Activated CD8-positive, alpha-beta memory T cell treated with anti-CD3 and anti-CD28 coated beads for 1 hour (primary cell): ENCODE measurements at places on chromosomes 12 and 14.
A peak's percentile ranks its signal among the peaks of the same experiment; 100 is the strongest.

GRCh38 chr14:30345511-30345910 is 213.4 kb upstream of the G2E3 start:
- DNase-seq: no peak

GRCh38 chr14:74510959-74511409 is 17.4 kb downstream of the ISCA2 start:
- DNase-seq: no peak

DNA sequence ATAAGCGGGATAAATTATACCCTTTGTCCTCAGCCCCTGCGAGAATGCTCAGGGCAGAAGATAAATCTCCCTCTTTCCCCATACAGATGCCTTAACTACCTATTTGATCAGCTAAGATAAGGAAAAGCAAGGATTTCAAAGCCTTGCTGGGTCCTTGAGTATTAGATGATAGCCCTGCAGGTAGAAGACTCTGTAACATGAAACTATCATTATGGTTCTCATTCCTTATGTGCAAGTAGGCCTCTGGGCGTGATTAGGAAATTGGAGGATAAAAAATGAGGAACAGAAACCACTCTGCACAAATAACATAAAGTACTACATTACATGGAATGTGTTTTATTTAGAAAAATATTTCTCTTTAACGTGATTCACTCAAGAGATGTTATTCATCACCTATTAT is 14.5 kb upstream of the WDR89 start:
- DNase-seq: no peak

DNA sequence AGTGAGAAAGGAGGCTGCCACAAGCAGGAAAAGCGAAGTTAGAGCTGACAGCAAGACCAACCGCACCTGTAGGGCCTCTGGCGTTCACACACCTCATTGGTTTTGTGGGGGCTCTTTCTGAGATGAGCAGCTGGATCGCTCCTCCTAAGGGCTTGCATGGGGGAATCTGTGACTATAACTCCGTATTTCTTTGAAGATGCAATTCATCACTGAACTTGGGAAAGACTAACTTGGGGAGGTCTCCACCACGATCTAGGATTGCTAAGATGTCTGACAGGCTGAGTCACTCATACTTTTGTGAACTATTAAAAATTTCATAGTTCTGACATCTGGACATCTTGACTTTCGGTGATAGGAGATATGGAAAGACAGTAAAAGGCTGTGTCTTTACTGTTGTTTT is 173.6 kb downstream of the ETV6 start:
- DNase-seq: no peak

DNA sequence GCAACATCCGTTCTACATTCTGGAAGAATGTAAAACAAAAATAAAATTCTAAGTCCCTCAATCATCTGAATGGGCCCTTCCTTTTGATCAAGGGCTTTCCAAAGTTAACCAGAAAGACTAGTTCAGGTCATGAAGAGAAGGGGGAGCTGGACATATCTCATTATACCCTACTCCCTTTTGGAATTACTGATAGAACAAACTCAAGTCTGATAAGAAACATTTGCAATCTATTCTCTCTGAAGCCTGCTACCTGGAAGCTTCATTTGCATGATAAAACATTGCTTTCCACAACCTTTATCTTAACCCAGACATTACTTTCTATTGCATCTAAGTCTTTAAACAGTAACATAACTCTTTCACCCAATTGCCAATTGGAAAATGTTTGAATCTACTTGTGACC is 8.3 kb upstream of the ACSM4 start:
- no peak for DNase-seq

- no peak for DNase-seq
These were observed 29.7 kb upstream of the APOF start for GRCh38 chr12:56392331-56392730.

GRCh38 chr12:65279369-65280112 is 1.1 kb downstream of the MSRB3 start:
- DNase-seq: no peak

DNA sequence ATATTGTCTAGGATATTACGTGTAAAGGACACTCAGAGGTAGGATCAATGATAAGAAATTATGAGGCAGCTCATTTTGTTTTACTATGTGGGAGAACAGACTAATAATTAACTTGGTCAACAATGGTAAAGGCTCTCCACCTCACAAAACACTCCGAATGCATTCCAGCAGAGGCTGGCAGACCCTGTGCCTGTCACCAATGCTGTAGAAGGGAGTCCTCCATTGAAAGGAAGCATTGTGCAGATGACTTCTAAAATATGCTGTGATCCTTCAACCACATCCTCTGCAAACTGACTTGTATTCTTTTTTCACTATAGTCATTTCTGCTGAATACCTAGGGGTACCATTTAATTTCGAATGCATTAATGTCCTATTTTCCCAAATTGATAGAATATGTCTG is 119.6 kb upstream of the EEA1 start:
- no peak for DNase-seq

GRCh38 chr12:124170760-124171159 is 124.1 kb upstream of the RFLNA start:
- DNase-seq: no peak

DNA sequence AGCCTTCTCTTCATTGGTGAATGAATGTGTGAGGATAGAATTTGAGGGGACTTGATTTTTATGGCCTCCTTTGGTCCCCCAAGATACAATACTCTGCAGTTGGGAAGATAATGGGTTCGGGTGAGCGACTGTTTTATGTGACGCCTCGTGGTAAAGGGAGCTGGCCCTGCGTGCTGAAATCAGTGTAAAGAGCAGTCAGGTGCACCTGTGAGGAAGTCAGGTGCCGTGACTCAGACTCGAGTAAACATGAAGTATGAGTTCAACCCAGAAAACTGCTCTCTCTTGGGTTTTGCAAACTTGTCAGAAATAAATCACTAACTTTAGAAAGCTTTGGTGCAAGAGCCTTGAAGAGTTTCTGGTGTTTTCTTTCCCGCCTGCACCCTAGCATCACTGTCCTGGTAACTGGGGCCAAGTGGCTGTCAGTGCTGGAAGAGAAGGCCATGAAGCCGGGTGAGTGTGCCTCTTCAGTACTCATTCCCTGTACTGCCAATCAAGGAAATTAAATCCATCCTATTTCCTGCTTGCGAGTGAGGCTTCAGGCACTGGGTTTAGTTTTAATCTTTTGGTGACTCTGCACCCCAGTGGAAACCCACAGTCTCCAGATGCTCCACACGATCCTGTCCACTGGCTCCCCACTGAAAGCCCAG is 59.2 kb downstream of the AACS start:
- no peak for DNase-seq

GRCh38 chr14:58395812-58396788 is at the start of gene TOMM20L:
TSS of gene TOMM20L (plus strand) at chr14:58395930. CDS start at chr14:58395958, 28 bp downstream.
- DNase-seq: peak; percentile 26

DNA sequence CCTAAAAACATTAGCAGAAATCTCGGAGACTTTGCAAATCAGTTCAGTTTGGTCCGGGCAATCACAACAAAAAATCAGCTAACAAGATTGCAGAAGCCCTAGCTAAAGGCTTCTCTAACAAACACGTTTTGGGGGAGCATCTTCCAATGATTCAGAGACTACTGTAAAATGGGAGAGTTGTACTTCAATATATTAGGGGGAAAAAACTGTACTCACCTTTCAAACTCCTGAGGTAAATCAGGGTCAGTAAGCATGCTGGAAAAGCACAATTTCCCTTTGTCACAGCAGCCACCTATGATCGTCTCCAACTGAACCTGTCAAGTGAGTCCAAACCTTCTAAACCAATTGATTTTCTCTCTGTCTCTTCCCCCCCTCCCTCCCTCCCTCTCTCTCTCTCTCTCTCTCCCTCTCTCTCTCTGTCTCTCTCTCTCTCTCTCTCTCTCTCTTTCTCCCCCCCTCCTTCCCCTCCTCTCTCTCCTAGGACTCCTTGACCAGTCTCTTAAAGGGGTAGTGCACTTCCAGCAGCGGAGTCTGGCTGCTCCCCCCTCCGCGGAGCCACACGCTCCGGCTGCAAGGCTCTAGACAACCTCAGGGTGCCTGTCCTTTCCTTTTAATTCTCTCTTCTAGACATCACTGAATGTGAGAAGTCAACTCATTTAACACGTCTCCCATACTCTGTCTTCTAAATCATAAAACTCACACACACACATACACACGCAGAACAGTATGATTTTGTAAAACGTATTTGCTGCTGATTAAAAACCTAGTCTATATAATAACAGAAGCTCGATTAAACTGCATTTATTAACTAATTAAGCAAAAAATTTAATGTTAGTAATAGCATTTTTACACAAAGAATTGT is at the start of gene SOX5:
Gene SOX5 (minus strand): TSS at position 323 of the 862 bp plus-strand sequence. CDS start 69 bp downstream, at position 254.
- DNase-seq: no peak

DNA sequence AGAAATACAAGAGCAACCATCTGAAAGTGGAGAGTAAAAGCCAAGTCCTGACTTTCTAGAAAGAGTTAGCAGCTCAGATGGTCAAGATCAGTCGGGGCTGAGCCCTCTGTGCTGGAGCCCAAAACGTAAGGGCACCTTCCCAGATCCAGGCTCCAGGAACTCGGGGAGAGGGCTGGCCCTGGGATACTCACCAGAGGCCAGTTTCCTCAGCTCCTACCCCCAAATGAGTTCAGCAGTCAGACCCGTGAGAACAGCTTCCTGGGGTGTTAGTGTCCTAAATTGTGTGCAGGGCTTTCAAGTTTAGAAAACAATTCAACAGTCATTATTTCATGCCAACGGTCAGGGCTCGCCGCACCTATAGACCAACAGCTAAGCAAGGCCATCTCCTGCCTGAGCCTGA is 147.6 kb upstream of the FKBP4 start:
- DNase-seq: no peak

- DNase-seq: no peak
These were observed at the start of gene RFLNA for GRCh38 chr12:124294780-124295341. TSS of gene RFLNA (plus strand) at chr12:124295093. CDS start at chr12:124295430, 337 bp downstream.

GRCh38 chr12:128947209-128947608 is 93.9 kb downstream of the GLT1D1 start:
- DNase-seq: no peak

- no peak for DNase-seq
These were observed 162.0 kb downstream of the SAMD4A start for GRCh38 chr14:54728700-54729527.

- no peak for DNase-seq
These were observed 122.7 kb downstream of the C12orf42 start for GRCh38 chr12:103373088-103373523.

GRCh38 chr14:92584220-92584619 is 70.6 kb downstream of the RIN3 start:
- DNase-seq: no peak

DNA sequence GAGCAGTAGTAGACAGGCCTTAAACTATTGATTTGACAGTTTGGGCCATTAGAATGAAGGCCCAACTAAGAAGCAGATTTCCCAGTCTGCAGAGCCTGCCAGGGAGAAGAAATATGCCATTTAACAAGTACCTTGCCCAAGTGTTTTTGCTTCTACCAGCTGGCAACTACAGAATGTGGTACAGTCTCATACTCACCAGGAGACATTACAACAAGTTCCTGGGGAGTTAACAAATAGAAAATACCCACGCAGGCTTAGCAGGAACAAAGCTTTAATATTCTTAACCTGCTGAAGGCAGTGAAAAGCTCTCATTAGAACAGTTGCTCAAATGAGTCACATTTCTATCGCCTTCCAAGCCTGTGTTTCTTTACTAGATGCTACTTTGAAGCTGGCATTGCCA is 241.0 kb downstream of the TMEM117 start:
- DNase-seq: no peak

GRCh38 chr12:112537710-112538396 is 119.1 kb downstream of the PTPN11 start:
- no peak for DNase-seq

GRCh38 chr14:92263681-92264080 is 59.3 kb upstream of the SLC24A4 start:
- DNase-seq: no peak

DNA sequence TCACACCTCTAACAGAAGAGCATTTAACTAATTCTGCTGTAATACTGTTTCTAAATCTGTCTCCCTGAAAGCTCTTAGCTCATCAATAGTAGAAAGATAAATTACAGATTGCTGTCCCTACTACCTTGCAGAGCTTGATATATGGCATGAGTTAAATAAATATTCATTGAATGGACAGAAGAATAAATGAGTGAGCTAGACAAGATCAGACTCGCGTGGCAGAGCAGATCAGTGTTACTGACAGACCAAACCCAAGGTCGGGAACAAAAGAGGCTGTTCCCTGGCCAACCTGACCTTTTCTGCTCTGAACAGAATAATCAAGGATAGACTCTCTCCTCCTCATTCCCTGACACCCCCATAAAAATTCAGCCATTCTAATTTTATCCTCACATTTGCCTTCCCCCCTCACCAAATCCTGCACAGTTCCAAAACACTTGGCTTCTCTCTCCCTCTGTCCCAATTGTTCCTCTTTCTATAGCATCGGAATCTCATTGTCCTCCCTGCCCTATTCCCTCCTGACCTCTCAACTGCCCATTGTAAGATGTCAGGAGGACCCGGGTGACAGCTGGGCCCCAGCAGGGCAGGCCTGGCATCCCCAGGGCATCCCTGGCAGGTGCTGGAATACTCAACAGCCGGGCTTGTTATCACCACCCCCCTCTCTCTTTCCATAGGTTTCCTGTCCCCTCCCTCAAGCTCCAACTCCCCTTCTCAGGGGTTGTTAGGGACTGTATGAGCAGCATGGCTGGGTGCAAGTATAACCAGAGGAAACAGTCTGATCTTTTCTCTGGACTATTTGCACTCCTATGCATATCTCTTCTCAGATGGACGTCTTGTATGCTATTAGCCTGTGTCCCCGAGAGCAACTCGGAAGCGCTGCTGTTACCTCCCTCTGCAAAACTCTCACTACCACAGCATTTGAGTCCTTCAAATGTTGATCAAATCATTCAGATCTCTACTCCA is 19.9 kb downstream of the NEUROD4 start:
- no peak for DNase-seq

DNA sequence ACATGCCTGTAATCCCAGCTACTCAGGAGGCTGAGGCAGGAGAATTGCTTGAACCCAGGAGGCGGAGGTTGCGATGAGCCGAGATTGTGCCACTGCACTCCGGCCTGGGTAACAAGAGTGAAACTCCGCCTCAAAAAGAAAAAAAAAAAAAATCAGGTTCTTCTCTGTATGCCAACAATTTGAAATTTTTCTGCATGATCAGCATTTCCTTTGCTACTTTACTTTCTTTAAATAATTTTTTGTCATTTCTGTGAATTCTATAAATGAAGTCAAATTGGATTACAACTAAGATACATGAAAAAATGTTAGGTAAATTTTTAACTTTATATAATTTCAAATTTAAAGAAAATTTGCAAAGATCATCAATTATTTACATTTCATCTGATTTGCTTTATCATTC is 87.8 kb downstream of the NUMB start:
- no peak for DNase-seq

GRCh38 chr12:54020591-54021405 is 7.4 kb upstream of the HOXC6 start:
- no peak for DNase-seq

- DNase-seq: no peak
These were observed 187.5 kb downstream of the MSRB3 start for GRCh38 chr12:65465766-65466547.

GRCh38 chr14:68011406-68012028 is 191.9 kb downstream of the RAD51B start:
- DNase-seq: no peak

DNA sequence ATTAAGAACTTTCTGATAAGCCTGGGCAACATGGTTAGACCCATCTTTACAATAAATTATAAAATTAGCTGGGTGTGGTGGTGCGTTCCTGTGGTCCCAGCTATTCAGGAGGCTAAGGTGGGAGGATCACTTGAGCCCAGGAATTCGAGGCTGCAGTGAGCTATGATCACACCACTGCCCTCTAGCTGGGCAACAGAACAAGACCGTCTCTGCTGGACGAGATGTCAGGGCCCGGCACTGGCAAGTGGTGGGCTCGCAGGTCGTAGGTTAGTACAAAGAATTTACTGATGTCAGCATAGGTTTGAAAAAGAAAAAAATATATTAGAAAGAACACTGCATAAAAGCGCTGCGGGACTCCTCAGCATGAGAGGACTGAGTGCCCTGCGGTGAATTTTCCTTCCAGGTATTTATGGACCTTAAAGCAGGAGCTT is 15.7 kb upstream of the VSIG10 start:
- no peak for DNase-seq
